Activated CD4-positive, alpha-beta T cell treated with anti-CD3 and anti-CD28 coated beads, Interleukin-2, amount 10 ng/mL, durations not matched to agents 7 days and 5 days (primary cell): ENCODE measurements at places on chromosomes 5 and 9. TPM values are rescaled to one million over a fixed set of nuclear protein-coding genes. Genes with fewer than 3 reads are reported as not detected.
A peak's percentile ranks its signal among the peaks of the same experiment; 100 is the strongest.

NR5A1 gene
- not detected for total RNA-seq

MTAP gene
- total RNA-seq, result 51.8 TPM

IL9 gene
- not detected for total RNA-seq

BHMT2 gene
- total RNA-seq, result not detected

DNA sequence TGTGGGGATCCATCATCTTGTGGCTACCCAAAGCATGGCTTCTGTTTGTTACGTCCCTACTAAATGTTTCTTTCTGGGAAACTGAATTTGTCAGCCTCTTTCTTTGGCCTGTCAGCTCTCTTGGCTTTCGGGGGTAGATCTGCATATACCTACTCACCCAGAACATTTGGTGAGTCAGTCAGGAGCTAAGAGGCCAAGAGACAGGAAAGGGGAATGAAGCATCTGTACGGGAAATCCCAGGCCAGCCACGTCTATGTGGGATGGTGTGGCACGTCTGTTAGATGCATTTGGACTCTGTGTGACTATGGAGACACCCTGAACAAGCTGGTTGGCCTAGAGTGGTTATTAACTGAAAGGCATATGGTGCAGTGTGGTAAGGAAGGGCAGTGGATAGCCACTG, 58.1 kb downstream of the CDO1 start:
- H3K27ac ChIP-seq, result no peak overlapping the region
- peaks cover 1% of the 10 kb centered on the region for H3K36me3 ChIP-seq
- DNase-seq, result no peak
- H3K27me3 ChIP-seq, result peaks cover 13% of the 10 kb centered on the region
- no peaks in the 10 kb centered on the region for H3K4me1 ChIP-seq

- peaks cover 80% of the 10 kb centered on the region for H3K27me3 ChIP-seq
- peak overlapping the region; percentile 52 for H3K4me3 ChIP-seq
- H3K4me1 ChIP-seq, result peaks cover 30% of the 10 kb centered on the region
- peak; percentile 30 for DNase-seq
- H3K36me3 ChIP-seq, result peaks cover 3% of the 10 kb centered on the region
Observed at GRCh38 chr5:116576053-116576713, 1.6 kb upstream of the SEMA6A start.

- no peaks in the 10 kb centered on the region for H3K4me1 ChIP-seq
- H3K4me3 ChIP-seq, result no peak overlapping the region
- H3K27me3 ChIP-seq, result no peaks in the 10 kb centered on the region
- no peak overlapping the region for H3K27ac ChIP-seq
- peaks cover 12% of the 10 kb centered on the region for H3K36me3 ChIP-seq
Observed at GRCh38 chr9:14661421-14662059, 31.7 kb downstream of the ZDHHC21 start.

GRCh38 chr9:126354887-126355770, 28.5 kb downstream of the MVB12B start:
- H3K36me3 ChIP-seq, result peaks cover 7% of the 10 kb centered on the region
- peaks cover 2% of the 10 kb centered on the region for H3K27me3 ChIP-seq
- H3K4me3 ChIP-seq, result no peak overlapping the region
- no peak overlapping the region for H3K27ac ChIP-seq

DNA sequence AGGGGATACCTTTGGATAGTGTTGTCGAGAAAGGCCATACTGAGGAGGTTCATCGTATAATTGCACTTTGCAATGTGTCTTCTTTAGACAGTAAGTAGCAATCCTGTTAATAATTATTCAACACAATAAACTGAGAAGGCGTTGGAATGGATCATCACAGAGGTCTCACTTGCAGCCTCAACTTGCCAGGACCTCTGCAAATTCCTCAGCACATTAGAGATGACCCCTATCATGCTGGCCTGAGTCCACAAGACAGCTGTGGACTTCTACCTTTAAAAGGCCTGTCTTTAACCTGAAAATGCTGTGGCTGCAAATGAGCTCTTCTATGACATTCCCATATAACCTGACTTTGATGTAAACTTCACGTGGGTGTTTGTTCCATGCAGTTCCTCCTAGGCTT, 14.1 kb downstream of the SH3TC2 start:
- no peak for DNase-seq
- H3K36me3 ChIP-seq, result no peaks in the 10 kb centered on the region
- no peak overlapping the region for H3K4me3 ChIP-seq
- H3K27ac ChIP-seq, result no peak overlapping the region
- H3K27me3 ChIP-seq, result no peaks in the 10 kb centered on the region
- H3K4me1 ChIP-seq, result no peaks in the 10 kb centered on the region

- H3K27me3 ChIP-seq, result no peaks in the 10 kb centered on the region
- DNase-seq, result no peak
- H3K4me3 ChIP-seq, result peak overlapping the region; percentile 85
- H3K4me1 ChIP-seq, result peaks cover 21% of the 10 kb centered on the region
Observed at GRCh38 chr9:83920469-83920926, 734 bp downstream of the KIF27 start.

DNA sequence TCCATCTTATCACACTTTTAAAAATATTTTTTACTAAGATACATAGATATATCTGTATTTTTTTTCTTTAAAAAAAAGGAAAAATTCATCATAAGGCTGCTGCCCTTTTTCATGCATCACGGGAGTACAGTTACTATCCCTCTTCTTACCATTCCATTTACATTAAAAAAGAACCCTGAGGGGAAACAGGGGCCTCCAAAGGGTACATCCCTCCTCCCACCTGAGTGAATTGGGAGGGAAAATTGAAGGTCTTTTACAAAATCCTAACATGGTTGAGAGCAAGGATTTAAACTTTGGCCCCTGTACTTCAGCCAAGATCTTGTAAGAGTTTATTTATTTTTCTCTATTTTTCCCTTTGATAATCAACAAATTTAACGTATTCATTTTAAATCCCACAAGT, 319.2 kb downstream of the MLLT3 start:
- no peak overlapping the region for H3K27ac ChIP-seq
- H3K36me3 ChIP-seq, result no peaks in the 10 kb centered on the region
- H3K4me3 ChIP-seq, result no peak overlapping the region
- peaks cover 3% of the 10 kb centered on the region for H3K27me3 ChIP-seq
- H3K4me1 ChIP-seq, result peaks cover 12% of the 10 kb centered on the region

DNA sequence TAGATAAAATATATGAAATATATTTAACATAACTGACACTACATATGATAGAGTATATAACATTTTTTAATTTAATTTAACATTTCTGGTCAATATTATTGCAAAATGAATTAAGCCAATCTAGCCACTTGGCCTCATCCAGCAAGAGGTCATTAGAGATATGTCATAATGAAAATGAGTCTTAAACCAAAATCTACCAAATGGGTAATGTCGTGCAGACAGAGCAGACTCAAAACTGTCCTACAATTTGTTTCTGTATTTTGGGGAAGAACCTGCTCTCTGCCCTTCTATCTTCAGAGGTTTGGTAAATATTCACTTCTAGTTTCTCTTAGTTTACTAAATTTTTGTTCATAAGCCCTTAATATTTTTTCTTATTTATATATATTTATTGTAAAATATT, 61.4 kb downstream of the ARHGEF28 start:
- DNase-seq, result no peak
- H3K36me3 ChIP-seq, result no peaks in the 10 kb centered on the region
- H3K4me1 ChIP-seq, result no peaks in the 10 kb centered on the region
- H3K27me3 ChIP-seq, result peaks cover 2% of the 10 kb centered on the region

- H3K36me3 ChIP-seq, result no peaks in the 10 kb centered on the region
- DNase-seq, result no peak
- no peak overlapping the region for H3K27ac ChIP-seq
- H3K27me3 ChIP-seq, result peaks cover 32% of the 10 kb centered on the region
Observed at GRCh38 chr9:33517373-33517772, 6.7 kb upstream of the ANKRD18B start.

GRCh38 chr9:94250456-94250855, 8.6 kb upstream of the ZNF169 start:
- peaks cover 1% of the 10 kb centered on the region for H3K27me3 ChIP-seq
- no peaks in the 10 kb centered on the region for H3K36me3 ChIP-seq
- no peak overlapping the region for H3K4me3 ChIP-seq
- peaks cover 14% of the 10 kb centered on the region for H3K4me1 ChIP-seq
